ELR (cell line): ENCODE measurements at places on chromosomes 7 and 10.
A peak's percentile ranks its signal among the peaks of the same experiment; 100 is the strongest.

GRCh38 chr10:126439942-126440341 lies 51.7 kb upstream of the ADAM12 start:
- DNase-seq: no peak

DNA sequence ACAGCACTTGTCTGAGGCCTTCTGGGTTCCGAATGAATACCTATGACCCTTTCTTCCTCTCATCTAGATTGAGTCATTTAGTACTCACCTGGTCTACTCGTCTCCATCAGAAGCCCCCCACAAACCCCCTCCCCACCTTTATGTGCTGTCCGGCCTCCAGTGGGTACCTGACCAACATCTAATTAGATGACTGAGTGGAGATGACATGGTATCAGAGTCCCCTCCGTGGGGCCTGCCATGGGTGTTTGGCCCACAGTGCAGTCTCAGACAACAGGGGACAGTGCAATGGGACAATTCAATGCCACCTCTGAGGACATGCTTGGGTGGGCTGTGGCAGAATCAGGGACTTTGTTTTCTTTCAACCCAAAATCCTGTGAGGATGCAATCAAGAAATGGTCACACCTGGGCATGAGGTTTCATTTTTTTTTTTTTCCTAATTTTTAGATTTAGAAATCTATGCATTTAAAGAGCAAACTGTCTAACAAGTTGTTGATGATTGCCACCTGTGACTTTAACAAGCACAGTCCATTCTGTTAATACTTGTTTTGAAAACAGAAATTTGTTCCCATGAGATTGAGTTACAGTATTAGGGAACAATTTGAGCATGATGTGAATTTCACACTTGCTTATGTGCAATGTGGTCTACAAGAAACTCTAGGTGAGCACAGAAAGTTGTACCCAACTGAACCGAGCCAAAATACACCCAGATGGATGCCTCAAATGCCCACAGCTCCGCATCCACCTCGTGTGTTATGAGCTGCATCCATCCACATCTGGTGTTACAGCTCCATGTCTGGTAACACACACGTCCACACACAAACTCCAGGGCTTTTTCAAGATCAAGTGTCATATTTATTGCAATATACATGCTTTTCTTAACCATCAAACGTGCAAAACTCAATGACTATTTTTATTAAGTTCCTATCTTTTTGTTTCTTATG lies 27.5 kb downstream of the GPRIN2 start:
- no peak for DNase-seq

DNA sequence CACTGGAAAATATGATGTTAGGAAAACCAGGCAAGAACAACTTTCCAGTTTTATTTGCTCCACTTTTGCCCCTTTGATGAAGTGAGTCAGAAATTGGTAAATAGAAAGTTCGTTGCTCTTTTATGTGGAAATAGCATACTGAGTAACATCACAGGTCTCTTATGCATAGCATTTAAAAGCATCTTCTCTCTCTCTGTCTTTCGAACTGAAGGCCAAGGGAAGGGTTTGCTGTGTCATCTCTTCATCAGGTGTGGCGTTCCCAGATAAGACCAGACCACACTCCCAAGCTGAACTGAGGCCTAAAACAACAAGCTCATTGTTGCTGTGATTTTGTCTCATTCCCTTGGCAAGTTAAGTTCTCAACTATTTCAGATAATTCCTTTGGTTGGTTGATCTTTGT lies 131.8 kb upstream of the GRB10 start:
- DNase-seq: no peak

GRCh38 chr10:49556723-49557122 lies 17.8 kb upstream of the ERCC6 start:
- DNase-seq: no peak

GRCh38 chr7:148628011-148628410 lies 37.4 kb downstream of the C7orf33 start:
- no peak for DNase-seq

DNA sequence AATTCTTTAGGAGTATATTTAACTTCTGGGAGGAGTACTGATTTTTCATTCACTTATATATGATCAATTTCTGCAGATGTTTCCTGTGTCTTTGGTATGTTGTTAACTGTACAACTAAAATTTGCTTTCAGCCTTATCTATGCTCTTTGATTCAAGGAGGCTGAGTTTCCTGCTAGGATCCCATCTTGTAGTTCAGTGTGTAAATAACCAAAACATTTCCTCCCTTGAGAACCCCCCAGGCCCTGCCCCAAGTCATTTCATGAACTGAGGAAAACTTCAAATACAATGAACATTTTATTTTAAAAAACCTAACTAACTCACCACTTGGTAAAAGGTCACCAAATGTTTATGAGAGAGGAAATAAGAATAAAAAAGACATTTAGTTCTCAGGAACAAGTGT lies 55.5 kb downstream of the VWA2 start:
- no peak for DNase-seq

- DNase-seq: no peak
Measured at GRCh38 chr7:98922392-98923187, 44.3 kb downstream of the TRRAP start.

DNA sequence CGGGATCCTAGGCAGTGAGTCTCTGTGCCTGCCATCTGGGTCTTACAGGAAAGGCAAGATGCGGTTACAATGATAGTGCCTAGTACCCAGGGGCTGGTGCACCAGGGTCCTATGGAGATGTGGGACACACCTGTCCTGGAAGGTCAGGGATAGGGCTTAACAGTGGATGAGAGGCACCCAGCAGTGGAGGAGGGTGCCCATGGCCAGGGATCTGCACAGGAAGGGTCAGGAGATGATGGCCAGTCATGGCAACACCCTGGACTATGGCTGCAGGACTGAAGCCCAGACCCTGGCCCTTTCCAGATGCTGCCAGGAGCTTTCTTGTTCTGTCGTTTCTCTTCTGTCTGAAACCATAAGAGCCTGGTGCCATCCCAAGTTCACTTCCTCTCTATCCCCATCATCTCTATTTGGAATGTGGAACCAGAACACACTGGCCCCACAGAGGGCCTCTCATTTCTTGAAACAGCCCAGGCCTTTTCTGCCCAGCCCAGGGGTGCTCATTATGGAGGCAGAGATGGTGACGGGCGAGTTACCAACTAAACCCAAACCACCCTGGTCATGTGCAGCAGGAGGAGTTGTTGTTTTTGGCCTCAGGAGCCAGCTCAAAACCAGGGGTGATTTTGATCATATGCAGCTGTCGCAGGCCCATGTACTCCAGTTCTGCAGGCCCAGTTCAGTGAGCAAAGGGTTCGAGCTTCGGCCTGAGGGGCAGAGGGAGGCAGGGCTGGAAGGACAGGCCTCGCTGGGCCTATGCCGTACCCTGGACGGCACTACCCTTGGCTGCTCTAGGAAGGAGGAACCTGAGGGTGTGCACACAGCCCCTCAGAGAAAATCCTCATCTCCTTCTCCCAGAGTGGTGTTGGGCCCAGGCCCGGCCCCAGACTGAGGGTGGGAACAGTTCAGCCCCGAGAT lies 52.6 kb upstream of the GDF10 start:
- DNase-seq: no peak

GRCh38 chr10:7121154-7121797 lies 289.6 kb downstream of the SFMBT2 start:
- peak; percentile 25 for DNase-seq

GRCh38 chr7:43565786-43566185 lies 17.1 kb upstream of the STK17A start:
- DNase-seq: peak; percentile 33

- peak; percentile 50 for DNase-seq
Measured at GRCh38 chr7:121000081-121000983, 11.8 kb downstream of the CPED1 start.

DNA sequence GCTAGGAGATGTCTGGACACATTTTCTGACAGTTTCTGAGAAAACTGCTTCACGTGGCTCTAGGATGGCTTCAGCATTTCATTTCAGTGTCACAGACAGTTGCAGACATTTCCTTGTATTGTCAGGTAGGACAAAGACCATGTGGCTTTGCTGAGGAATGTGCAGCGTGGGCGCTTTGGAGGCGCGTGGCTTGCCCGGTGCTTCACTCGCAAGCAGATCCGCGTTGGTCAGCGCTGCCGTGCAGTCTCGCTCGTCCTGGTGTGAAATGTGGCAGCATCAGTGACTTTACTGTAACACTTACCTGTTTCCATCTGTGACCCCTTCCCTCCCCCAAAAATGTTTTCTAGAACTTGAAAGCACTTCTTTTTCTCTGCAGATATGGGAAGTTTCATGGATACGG lies 340.5 kb downstream of the SDK1 start:
- DNase-seq: no peak

- DNase-seq: peak; percentile 84
Measured at GRCh38 chr10:118870467-118871243, 115.9 kb upstream of the CACUL1 start.

GRCh38 chr10:104487794-104488438 lies 134.3 kb downstream of the CFAP58 start:
- DNase-seq: no peak

- peak; percentile 51 for DNase-seq
Measured at GRCh38 chr7:22563032-22563501, 63.1 kb upstream of the STEAP1B start.
